ENCODE measurements at places on chromosomes 4 and X.

- DNase-seq, result no peak
Measured at GRCh38 chr4:10106421-10107039, 10.1 kb downstream of the WDR1 start.

DNA sequence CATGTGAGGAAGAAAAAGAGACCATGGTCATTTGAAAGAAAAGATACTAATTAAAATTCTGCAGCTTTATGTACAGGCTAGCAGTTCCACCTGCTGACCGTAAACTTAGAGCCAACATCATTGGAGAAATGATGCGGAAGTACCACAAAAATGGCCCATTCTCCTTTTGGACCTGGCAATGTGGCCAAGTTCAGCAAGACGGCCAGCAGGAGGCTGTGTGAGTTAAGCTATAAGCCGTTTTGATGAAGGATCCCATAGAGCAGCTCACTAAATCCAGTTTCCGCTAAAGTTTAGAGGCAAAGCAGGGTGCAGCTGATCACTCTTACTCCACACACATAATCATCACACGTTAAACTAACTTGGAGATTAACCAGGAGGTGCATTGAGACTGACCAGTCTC, 133.8 kb downstream of the LDB2 start:
- no peak for DNase-seq

DNA sequence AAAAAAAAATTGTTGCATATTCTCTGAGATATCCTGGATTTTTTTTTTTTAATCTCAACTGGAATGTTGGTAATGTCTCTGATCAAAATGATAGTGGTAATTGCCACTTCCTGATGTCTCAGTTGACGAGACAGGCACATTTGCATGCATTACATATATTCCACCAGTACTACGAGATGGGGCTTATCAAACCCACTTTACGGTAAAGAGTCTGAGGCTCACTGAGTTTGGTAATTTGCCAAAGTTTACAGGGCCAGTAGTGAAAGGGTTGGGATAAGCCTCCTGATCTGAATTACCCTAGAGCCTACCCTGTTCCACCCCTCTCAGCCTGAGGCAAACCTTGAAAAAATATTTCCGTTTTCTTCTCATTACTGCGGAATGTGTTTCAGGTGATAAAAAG, 5.3 kb downstream of the MAGEB2 start:
- DNase-seq, result no peak

- no peak for DNase-seq
Measured at GRCh38 chr4:188819233-188819632, 680.0 kb downstream of the TRIML1 start.

Data from germinal center (tissue), 1 donor.